MV-4-11 (cell line): ENCODE measurements at places on chromosomes 1 and 21.

DNA sequence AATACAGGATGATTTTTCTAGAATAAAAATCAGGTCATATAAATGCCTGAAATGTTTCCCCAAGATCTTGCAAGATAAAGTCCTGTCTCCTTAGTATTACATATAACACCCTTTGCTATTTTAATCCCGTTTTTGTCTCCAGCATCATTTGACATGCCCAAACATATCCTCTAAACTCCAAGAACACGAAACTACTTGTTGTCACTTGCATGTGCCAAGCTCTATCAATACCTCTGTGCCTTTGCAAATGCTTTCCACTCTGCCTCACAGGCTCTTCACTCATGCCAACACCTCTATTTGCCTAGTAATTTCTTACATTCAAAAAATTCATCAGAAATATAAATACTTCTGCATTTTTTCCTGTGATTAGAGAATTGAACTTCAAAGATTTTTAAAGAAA lies 37.9 kb downstream of the LRRIQ3 start:
- no peak for DNase-seq

- DNase-seq: peak; percentile 23
Observed at GRCh38 chr21:41932576-41933312, 21.1 kb downstream of the C2CD2 start.

DNA sequence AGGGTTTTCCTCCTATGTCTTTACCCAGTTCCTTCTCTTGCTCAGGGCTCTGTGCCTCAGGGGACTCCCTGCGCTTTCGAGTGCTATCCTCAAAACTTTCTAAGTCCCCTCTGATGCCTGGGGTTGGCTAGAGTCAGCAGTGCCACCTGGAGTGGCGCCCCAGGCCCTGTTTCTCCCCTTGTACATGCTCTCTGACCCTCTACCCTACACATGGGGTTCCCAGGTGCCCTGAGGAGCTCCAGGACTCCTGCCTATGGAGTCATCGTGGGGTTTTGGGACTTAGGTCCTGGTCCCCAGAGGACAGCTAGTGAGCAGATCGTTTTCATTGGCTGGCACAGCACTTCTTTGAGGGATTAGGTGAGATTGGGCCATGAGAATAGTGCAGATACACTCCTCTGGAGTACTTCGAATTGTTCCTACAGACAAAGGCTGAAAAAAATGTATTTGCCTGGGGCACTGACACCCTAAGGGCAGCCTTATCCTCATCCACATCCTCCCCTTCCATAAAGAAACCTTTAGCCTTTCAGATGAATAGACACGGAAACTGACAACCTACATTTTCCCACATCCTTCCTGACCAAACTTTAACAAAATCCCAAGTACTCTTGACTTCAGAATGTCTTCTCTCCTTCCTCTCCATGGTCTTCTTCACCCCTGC lies 41.5 kb downstream of the LGR6 start:
- no peak for DNase-seq

GRCh38 chr1:201565771-201566528 lies 27.0 kb downstream of the NAV1 start:
- DNase-seq: no peak

DNA sequence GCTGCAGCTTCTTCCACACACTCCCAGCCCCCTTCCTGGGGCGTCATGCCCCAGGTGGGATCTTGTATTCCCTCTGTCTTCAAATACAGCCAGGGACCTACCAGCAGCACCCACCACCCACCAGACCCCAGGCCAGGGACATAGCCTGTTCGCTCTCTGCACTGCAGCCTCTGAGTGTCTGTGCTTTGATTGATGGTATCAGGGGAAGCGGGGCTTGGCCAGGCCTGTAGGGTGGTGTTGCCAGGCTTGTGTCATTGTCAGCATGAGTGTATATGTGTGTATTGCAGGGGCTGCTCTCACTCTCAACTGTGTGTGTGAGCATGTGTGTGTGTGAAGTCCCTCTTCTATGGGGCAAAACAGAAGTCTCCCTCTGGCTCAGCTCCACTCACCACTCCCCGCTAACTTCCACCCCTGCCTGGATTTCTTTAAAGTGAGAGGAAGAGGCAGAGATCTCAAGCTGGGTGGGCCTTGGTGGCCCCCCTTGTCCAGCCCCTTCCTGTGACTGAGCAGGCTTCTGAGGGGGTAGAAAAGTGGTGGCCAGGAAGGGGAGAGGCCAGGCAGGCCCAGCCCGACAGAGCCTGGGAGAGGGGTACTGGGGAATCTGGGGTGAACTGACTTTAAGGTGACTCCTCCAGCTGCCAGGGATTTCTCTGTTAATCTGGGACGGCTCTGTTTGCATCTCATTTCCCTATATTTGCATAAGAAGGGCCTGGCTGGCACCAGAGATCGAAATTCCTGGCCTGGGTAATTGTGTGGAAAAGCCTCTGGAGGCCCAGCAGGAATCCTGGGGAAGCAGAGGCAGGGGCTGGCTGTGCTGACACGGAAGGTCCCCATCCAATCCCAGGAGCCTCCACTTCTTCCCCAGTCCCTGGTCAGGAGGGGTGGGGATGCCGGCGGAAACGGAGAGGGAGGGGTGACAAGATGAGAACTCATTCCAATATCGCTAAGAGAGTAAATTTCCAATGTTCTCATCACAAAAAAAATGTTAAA lies 18.6 kb upstream of the ADGRB2 start:
- no peak for DNase-seq

GRCh38 chr21:23542097-23542496 lies 2065.2 kb downstream of the MRPL39 start:
- DNase-seq: no peak

- DNase-seq: no peak
Observed at GRCh38 chr1:27555700-27556424, 48.1 kb downstream of the AHDC1 start.

DNA sequence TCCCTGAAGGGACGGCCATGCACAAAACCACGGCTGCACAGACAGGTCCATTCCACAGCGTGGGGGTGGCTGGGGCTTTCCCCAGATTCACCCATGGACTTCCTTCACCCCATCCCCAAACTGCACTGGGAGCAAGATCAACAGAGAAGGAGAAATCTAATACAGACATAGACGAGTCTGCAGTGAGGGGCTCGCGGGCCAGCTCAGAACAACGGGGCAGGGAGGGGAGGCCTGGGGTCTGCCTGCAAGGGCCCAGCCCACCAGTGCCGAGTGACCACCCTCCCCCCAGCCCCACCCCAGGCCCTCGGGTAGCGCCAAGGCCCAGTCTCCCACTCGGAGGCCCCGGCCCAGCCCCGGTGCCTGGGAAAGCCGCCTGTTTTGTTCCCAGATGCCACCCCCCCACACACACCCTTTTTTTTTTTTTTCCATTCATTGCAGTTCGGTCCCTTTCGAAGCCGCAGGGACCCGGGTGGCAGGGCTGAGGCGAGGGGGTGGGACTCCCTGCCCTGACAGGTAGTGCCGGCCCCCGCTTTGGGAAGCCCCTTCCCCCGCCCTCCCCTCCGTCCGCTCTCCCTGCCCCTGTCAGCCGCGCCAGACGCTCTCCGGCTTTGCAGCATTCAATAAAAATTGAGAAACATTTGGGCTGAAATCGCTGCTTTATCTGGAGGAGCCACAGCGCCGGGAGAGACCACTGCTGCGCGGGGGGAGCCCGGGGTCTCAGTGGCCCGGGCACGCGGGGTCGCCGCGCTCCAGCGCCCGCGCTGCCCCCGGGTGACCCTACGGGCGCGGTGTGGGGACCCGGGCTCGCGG lies 543 bp upstream of the EPHB2 start:
- DNase-seq: peak; percentile 11

GRCh38 chr21:36542312-36543101 lies 62.6 kb upstream of the CLDN14 start:
- no peak for DNase-seq

DNA sequence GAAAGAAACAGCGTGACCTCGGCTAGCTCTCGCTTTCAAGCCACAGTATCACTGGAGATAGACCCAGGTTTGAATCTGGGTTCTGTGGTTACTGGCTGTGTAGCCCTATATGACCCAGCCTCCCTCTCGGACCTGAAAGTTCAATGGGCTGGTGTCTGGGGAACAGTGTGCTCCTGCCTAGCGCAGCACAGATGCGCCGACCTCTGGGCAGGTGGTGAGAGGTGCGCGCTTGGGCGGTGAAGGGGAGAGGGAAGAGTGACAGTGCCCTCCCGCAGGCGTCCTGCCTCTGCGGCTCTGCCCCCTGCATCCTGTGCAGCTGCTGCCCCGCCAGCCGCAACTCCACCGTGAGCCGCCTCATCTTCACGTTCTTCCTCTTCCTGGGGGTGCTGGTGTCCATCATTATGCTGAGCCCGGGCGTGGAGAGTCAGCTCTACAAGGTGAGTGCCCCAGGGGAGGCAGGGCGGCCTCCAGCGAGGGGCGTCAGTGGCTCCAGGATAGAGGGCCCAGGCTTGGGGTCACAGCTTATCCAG lies 10.5 kb downstream of the SERINC2 start:
- DNase-seq: peak; percentile 59

GRCh38 chr21:15893902-15894301 lies 164.1 kb downstream of the USP25 start:
- DNase-seq: no peak

DNA sequence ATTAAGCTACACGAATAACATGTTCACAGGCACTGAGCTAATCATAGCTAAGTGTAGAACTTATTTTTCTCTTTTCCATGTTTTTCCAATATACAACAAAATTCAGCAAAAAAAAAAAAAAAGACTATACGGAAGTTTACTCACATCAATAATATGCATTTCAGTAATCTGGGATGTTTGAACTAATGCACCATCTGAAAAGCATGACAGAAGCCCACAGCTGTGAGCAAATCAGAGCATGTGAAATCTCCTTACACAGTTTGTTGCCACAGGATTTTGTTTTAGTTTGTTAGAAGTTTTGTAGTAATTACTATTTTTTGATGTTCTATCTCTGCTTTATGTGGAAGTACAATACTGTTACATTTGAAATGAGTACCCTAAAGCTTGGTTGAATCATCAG lies 1051.7 kb downstream of the TTLL7 start:
- DNase-seq: no peak

DNA sequence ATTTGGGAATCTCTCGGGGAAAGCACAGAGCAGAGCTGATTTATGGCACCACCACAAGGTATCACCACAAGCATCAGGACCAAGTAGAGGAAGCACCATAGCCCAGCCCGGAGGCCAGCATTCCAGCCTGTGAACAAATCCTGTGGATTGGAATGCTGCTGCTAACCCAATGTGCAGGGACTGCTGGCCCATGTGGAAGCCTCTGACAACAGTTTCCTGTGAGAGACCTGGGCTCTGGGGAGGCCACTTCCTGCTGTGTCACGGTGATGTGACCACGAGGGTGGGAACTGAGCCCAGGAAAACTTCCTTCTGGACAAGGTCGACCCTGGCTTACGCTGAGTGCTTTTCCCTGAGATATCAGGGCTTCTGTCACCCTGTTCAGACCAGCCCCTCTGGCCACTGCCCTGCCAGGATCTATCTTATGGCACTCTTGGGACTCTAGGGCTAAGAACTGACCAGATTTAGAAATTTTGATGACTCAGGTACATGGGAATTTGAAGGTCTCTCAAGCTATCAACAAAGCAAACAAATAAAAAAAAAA lies 88.3 kb upstream of the NGF start:
- no peak for DNase-seq

- DNase-seq: no peak
Observed at GRCh38 chr1:93137604-93138292, 42.5 kb downstream of the TMED5 start.

GRCh38 chr1:22780696-22781095 lies 70.1 kb downstream of the EPHB2 start:
- DNase-seq: no peak

- no peak for DNase-seq
Observed at GRCh38 chr1:5906116-5906515, 86.1 kb downstream of the NPHP4 start.

DNA sequence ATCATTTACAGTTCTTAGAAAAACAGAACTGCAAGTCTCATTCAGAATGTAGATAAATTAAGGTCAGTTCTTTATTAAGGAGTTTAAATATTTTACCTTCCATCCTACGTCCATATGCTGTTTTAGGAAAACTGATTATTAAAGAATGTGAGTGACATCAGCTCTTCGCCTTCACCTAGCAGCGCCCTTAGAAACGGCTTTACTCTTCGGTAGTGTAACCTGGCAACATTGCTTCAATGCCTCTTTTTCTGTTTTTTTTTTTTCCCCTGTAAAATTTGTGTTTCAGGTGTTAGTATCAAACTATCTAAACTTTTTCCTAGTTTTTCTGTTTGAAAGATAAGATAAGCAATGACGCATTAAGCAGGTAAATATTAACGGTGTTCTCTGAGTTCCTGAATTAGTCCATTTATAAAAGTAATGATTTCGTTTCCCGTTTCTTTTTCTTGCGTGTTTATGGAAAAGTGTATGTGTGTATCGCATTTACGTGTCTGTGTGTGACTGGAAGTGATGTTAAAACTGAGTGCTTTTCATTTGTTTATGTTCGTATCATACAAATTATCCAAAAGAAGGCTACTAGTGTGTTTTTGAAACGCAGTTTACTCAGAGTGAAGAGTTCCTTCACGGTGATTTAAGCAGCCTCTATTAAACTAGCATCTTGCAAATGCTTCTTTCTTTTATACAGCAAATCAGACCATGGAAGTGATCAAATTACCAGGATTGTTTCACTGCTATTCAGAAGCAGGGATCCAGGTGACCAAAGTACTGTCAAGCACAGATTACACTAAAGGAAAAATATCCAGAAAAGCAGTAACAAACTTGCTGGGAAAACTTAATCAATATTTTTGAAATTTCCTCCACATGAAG lies 139.0 kb downstream of the SDCCAG8 start:
- DNase-seq: no peak

GRCh38 chr1:77832901-77833300 lies 53.5 kb downstream of the MIGA1 start:
- DNase-seq: no peak

- DNase-seq: peak; percentile 74
Observed at GRCh38 chr1:41656068-41656467, 171.6 kb upstream of the EDN2 start.

DNA sequence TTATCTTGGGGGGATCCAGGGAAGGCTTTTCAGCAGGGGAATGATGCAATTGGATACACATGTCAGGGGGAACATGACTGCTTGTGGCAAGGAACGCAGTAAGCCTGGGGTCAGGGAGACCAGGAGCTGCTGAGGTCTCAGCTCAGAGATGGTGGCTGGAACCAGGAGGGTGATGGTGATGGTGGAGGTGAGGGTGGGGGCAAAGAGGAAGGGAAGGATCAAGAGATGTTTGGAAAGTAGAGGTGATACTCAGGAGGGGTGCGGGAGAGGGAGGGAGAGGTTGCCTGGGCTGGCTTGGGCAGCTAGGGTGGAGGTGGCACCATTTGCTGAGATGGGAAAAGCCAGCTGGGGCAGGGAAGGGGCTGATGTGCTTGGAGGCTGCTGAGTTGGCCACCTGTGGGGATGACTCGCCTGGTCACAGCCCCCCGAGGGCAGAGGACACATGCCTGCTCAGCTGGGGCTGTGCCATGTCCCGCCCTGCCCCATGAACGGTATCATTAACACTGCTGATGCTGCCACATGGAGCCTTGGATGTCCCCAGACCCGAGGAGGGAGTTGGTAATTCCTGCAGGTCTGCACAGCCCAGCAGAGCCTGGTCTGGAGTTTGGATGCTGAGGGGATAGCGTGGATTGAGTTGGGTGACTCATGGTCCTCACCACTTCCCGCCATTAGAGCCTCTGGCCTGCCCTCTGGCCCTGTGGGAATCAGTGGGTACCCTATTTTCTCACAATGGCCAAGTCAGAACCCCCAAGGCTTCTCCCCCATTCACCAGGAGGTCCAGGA lies 6.3 kb upstream of the PADI1 start:
- no peak for DNase-seq

- peak; percentile 77 for DNase-seq
Observed at GRCh38 chr1:186978596-186979556, 150.1 kb downstream of the PLA2G4A start.

- no peak for DNase-seq
Observed at GRCh38 chr21:28487455-28488070, 505.1 kb downstream of the LTN1 start.

GRCh38 chr1:220962031-220962751 lies 82.9 kb downstream of the HLX start:
- DNase-seq: peak; percentile 92
